ENCODE measurements at places on chromosomes 16 and 17.

GRCh38 chr16:68236826-68237242 lies 907 bp upstream of the ESRP2 start:
- DNase-seq = no peak

DNA sequence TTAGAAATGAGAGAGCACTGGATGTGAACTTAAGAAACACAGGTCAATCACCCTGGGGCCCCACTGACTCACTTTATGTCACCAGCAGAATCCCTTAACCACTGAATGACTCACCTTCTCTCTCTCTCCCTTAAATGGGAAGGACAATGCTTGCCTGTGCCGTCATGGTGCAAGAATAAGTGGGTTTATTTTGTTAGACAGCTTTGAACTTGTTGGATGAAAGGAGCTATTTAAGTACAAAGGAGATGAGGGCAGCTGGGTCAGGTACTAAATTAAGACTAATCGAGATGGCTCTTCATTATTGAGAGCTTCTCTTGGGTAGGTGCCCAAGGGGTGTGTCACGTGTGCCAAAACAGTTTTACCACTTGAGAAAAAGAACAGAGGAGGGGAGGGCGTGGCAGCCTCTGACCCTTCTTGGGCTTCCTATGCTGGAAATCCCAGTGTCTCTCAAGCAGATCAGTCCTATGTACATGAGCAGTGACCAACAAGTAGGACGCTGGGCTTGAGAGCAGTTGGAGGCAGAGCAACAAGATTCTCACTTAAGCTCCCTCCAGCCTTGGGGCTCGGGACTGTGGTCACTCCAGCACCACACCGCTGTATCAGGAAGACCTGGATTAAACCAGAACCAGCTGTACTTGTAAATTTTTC lies 6.7 kb upstream of the KRT31 start:
- peak; percentile 20 for DNase-seq

GRCh38 chr16:29663807-29664090 lies 702 bp downstream of the SPN start:
- DNase-seq = no peak

DNA sequence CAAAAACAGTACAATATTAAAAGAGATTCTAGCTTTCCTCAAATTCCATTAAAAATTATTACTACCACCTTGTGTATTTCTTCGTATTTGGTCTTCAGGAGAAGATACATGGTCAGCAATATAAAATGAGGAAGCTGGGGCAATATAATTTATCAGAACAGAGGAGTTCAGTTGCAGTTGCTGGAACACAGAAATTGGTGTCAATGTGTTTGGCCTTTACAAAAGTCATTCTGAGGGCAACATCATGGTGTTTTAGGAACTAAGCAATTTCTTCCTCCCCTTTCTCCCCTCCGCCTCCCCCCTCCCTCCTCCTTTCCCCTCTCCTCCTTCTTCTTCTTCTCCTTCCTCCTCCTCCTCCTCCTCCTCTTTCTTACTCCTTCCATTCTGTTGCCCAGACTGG lies 102.1 kb downstream of the YPEL2 start:
- no peak for DNase-seq

GRCh38 chr16:3854750-3855541 lies 25.6 kb downstream of the CREBBP start:
- no peak for DNase-seq

DNA sequence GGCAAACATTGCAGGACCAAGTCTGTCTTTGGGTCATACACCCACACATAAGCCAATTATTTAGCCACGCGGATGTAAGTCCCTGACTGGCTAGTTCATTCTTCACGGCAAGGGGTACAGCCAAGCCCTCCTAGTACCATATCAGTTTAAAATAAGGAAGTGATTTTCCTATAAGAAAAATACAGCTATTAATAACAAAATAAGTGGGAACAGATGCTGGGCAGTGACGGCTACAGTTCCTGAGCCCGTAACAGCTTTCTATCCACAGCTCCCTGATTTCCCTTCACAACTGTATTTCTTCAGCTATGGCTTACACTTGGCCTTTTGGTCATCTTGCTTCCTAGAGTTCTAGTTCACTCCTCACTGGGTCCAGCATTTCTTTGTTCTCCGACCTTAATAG lies 542.4 kb upstream of the C16orf82 start:
- no peak for DNase-seq

DNA sequence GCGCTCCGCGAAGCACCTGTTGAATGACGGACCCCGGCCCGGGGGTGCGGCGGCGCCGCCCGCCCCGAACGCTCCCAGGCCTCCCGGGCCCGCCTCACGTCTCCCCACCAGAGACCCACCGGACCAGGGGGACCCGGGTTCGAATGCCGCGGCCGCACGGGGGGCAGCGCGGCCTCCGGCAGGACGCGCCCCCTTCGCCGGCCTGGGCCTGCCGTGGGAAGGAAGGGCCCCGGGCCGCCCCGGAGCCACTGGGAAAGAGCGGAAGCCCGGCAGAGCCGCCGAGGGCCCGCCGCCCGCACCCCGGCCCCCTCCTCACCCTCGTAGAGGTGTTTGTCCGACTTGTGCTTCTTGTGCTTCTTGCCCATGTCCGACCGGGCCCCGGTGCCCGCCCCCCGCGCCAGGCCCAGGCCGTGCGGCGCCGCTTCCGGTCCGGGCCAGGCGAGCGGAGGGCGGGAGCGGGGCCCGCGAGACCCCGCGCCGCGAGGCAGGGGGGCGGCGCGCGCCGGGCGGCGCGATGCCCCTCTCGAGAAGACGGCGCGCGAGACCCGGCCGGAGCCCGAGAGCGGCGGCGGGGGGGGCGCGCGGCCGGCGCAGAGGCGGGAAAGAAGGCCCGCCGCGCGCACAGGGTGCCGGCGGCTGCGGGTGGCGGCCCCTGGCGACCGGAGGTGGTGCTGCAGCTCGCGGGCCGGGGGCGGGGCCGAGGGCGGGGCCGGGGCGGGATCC lies at the start of gene BRD7:
Gene BRD7 (minus strand): TSS at position 579 of the 723 bp plus-strand sequence. CDS start 214 bp downstream, at position 365.
- DNase-seq = peak; percentile 46

- no peak for DNase-seq
These were observed 459.7 kb downstream of the SOX9 start for GRCh38 chr17:72580321-72581127.

- no peak for DNase-seq
These were observed 8.5 kb upstream of the COG1 start for GRCh38 chr17:73184136-73184993.

DNA sequence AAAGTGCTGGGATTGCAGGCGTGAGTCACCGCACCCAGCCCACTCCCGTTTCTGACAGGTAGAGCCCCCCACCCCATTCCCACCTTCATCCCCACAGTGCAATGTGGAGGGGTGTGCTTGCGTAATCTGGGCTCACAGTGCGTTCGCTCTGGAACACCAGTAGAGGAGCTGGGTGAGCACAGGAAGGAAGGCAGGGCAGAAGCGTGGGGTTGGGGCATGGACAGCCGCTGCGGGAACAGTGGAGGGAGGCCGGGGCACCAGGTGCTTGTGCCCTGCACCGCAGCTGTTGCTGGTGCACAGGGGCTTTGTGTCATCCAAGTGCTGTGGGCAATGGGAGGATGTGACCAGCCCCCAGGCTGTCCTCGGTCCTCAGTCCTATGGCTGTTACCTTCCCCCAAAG lies 24.7 kb downstream of the KDM8 start:
- no peak for DNase-seq

GRCh38 chr16:50841081-50841886 lies 99.4 kb downstream of the CYLD start:
- DNase-seq = no peak

DNA sequence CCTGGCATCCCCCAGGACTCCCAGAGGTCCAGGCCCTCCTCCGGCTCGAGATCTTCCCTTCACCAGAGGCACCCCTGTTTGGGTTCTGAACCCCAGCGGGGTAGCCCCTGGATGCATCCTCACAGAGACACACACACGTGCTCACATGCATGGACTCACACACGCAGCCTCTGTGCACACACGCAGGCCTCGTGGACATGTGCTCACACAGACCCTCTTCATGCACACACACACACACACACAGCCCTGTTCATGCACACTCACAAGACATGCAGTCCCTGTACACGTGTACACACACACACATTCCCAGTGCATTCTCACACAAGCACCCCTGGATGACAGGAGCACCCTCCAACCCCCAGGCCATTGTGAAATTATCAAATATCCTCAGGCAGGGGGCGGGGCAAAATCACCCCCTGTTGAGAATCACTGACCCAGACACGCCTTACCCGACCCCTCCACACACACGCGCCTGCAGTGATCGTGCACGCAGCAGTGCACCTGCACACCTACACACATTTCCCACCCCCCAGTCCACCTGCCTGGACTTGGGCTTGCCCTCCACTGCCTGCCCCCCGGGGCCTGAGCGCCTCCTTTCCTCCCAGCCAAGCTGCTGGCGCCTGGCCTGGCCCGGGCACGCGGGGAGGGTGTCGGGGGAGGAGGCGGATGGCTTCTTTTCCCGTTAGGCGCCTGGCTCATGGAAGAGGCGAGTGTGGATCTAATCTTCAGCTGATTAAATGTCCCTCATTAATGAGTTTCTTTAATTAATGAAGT lies 62.6 kb downstream of the ENGASE start:
- no peak for DNase-seq

DNA sequence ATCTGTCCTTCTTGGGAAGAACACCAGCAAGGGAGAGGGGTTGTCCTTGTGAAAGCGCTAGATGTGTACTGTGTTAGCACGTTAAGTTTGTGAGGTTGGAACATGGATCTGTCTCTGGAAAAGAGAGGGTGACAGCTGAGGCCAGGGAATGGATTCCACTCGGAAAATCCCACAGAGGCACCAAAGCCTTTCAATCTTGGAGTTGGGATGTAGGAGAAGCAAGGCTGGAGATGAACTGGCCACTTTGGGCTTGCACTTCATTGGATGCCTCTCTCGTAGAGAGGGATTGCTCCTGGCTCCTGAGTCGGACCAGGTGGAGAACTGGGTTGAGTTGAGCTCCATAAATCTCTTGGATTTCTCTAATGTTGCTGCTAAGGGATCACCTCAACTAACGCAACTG lies 67.2 kb downstream of the CCDC182 start:
- no peak for DNase-seq

DNA sequence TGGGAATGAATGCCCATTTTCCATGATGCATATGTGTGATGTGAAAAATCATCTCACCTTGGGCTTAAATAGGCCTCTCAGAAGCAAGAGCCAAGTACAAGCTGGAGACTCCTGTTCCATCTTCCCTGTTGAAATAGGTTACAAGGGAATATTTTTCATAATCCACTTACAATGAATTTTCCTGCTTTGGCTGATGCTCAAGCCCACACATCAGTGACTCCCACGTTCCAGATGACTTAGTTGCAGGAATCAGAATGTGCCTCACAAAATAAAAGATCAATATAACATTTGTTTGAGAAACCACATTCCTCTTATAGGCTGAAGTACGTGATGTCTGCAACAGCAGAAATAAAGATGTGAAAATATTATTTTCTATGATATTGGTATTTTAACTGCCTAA lies 24.1 kb downstream of the ANKFN1 start:
- DNase-seq = no peak

DNA sequence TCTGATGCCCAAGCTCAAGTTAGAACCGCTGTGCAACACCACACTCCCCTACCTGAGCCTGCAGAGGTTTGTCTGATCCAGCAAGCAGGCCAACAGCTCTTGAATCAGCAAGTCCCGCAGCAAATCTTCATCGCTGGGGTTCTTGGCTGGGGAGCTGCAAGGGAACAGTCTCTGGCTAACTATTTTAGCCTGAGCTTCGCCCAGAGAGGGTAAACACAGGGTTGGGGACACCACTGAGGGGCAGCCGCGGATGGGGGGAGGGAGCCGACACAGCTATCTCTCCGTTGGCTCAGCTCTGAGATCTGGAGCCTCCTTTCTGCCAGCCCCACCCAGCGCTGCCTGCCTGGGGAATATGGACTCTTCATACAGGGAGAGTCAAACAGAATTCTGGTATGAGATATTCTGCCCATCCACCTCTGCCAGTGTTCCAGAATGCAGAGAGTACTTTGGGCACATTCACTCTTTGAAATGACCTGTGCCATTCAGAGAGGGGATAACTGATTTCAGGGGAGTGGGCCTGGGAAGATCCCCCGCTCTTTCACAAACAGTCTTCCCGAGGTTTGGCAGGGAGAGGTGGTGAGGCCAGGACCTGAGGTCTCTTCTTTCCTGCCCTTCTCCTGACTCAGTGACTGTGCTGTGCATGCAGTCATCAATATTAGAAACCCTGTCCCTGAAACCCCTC lies 7.4 kb downstream of the GIP start:
- DNase-seq = no peak

DNA sequence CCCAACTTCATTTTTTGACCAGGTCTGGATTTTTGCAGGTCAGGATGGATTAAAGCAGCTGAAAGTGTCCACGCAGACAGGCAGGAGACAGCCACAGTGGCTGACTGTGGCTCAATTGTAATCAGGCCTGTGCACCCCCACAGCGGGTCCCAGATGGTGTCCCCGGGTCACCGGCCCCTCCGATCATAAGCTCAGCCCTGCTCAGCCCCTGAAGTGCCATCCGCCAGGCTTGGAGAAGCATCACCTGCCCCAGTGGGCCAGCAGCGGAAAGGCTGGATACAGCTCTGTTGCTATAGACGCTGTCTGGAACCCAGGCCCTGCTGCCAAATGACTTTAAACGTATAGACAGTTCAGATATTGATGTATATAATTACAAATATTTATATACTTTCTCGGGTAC lies 60.6 kb downstream of the RPH3AL start:
- DNase-seq = no peak

- DNase-seq = no peak
These were observed 55.9 kb downstream of the ATF7IP2 start for GRCh38 chr16:10441726-10442125.

- no peak for DNase-seq
These were observed 373.3 kb downstream of the SLC39A11 start for GRCh38 chr17:72719206-72719577.

DNA sequence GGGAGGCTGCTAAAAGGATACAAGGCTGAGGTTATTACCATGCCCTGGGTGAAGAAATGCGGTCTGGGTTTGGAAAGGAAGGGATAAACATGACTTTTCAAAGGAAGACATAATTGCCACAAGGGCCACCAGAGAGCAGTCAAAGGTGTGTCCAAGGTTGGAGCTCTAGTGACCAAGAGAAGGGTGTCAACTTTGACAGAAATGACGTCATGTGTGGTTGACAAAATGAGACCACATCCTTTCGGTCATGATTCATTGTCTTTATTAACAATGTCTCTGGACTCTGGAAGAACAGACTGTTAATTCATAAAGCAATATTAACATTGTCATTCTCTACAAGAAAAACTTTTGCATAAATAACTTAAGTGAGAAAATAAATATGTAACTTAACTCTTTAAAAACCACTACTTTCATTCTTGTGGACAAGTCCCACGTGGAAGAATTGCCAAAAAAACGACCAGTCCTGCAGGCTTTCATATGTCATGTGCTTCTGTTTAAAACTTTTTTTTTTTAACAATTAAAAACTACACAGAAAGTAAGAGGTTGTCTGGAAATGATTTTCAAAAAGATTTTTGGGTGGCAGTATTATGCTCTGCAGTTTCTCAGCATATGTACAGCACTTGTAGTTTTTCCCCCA lies 5.0 kb downstream of the SOST start:
- DNase-seq = no peak

DNA sequence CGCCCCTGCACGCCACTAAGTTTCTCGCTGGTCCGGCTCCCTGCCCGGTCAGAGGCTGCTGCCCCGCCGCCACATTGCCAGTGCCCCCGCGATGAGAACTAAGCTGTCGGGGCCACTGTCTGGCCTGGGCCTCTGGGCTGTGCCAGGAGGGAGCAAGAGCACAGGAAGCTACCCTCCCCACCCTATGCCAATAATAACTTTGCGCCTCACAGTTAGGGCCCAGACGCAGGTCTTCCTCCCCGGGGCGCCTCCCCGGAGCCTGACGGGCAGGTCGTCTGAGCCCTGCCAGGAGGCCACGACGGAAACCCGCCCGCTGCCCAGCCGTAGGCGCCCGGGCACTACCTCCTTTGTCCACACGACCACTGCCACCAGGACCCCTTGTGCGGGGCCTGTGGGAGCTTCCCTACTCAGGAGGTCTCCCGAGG lies 1.5 kb downstream of the ZFPM1 start:
- DNase-seq = no peak

- no peak for DNase-seq
These were observed 572 bp downstream of the FAM171A2 start for GRCh38 chr17:44362949-44363612.
